ENCODE measurements at places on chromosomes 6 and 20.
A peak's percentile ranks its signal among the peaks of the same experiment; 100 is the strongest.

DNA sequence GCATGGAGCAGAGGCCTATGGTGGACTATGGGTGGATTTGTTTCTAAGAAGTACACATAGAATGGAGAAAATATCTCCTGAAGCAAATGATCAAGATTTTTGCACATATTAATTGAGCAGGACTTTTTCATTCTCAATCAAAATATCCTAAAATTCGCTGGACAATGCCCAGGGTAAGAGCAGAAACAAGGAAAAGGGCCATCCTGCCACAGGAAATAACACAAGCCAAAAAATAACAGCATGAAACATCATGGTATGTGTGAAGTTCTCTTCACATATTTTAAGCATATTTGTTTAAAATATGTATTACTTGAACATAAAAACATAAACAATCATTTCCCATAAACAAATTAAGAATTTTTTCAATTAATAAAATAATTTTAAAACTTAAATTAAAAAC, 868.9 kb downstream of the EPHA7 start:
- no peak for DNase-seq

DNA sequence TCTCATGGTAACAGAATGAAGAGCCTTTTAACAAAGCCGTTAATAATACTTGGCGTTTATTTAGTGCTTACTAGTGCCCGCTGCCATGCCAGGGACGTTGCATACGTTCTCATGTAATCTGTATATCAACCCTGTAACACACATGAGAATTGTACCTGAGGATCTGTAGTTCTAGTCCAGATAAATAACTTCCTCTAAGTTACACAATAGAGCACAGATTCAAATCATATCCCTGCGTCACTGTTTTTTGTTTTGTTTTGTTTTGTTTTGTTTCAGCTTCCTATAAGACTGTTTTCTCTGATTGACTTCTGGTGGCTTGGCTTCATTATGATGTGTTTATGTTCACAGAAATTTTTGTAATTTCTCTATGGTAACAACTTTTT, 553 bp downstream of the ZSCAN16 start:
- peak; percentile 55 for DNase-seq

GRCh38 chr6:119986934-119987549, 637.5 kb upstream of the MAN1A1 start:
- DNase-seq = no peak

DNA sequence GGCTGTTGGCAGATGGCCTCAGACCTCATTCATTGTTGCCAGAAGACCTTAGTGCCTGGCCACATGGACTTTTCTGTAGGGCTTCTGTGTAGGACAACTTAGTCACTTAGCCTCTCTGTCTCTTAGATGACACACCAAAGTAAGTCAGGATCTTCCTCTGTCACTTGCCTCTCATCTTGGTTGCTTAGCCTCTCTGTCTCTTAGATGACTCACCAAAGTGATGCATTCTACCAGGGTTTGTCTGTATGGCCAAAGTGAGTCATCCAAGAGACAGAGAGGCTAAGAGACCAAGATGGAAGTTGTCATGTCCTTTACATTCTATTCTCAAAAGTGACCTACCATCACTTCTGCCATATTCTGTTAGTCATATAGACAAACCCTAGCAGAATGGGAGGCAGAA, 255.9 kb upstream of the DEFB112 start:
- DNase-seq = no peak

DNA sequence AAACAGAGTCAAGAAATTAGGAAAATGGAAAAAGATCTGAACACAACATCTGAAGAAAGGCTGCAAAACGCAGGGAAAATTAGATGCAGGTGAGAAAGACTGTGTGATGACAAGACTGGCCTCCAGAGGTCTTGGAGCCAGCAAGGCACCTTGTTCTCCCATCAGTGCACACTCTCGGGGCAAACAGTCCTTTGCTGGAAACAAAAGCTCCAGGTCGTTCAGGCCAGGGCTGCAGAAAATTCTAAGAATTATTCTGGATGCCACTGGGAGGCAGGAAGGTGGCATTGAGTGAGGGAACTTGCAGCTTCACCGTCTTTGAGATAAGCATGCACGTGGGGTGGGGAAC, 219.9 kb upstream of the SSTR4 start:
- no peak for DNase-seq

DNA sequence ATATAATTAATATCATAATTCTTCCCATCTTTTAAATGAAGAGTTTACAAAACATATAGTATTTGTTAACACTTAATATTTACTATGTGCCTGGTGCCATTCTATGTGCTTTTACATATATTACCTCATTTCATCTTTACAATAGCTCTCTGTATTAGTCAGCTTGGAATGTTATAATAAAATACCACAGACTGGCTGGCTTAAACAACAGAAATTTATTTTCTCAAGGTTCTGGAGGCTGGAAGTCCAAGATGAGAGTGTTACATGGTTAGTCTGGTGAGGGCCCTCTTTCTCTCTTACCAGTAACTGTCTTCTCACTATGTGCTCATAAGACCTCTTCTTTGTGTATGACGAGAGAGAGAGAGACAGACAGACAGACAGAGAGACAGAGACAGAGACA, 110.2 kb downstream of the NKAIN2 start:
- no peak for DNase-seq

DNA sequence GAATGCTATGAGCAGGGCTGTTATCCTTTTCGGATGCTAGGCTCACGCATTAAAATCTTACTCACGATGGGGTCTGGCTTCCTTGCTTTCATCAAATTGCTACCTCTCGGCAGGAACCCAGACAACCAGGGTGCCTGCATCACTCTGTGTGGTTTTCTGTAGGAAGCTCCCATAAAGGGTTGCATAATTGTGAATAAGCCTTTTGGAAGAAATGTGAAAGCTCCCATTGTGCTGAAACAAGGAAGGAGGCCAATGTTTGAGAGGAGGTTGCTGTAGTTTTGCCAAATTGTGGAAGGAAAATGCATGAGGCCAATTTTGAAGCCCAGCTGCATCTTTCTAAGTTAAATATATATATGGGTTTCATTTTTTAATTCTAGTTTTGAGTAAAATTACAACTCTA, 615.5 kb downstream of the C6orf118 start:
- DNase-seq = no peak

DNA sequence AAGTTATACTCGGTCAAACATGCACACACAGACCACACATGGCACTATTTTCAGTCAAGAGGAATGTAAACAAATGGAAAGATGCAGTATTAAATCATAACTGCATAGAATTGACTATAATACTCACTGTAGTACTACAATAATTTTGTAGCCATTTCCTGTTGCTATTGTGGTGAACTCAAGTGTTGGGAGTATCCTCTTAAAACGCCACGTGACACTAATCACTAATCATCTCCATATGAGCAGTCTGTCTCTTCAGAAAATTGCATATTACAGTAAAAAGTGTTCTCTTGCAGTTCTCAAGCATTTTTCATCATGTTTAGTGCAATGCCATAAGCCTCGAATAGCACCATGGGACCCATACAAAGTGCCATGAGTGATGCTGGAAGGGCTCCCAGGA, 258.7 kb upstream of the ID4 start:
- DNase-seq = no peak

DNA sequence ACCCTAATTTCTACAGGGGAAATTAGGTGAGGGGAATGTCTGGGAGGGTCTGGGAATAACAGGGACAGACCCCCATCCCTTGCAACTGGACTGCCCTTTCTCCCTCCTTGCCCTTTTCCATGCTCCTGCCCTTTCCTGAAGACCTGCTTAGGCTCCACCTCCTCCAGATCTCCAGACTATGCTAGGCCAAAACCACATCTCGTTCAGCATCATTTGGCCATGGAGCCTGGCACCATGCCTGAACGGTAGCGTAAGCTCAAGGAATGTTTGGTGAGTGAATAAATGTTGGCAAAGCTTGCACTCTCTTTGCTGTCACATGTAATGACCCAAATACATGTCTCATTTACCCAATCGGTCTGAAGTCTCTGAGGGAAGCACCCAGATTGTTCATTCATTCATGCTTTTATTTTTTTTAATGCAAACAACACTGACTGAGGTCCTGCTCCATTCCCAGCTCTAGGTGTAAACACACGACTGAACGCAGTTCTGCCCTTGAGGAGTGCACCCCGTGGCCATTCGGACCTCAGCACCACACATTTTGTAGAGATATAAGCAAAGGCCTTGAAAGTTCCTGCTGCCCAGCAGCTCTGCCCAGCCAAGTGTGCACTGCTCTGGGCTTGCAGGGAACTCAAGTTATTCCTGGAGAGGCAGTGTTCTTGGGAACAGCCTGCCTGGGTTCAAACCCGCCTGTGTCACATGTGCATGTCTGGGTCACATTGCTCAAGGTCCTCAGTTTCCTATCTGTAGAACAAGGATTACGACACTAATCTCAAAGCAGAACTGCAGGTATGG, 1.1 kb upstream of the GRM4 start:
- DNase-seq = no peak

GRCh38 chr6:31861150-31861549, 1.5 kb downstream of the NEU1 start:
- DNase-seq = no peak

DNA sequence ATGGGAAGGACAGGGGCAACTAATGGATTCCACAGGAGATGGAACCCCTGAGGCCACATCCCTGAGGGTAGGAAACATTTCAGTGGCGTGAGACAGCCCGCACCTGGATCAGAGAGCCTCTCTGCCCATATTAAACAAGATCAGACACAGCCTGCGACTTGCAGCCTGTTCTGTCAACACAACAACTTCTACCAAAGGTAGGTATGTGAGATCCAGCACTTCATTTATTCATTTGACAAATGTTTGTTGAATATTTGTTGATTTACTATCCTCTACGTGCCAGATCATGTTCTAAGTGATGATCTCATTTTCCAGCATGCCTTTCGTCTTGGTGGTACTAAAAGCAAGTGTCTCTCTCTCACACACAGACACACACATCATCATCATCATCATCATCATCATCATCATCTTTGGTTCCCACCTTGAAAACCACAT, 43.2 kb upstream of the NT5E start:
- DNase-seq = no peak

DNA sequence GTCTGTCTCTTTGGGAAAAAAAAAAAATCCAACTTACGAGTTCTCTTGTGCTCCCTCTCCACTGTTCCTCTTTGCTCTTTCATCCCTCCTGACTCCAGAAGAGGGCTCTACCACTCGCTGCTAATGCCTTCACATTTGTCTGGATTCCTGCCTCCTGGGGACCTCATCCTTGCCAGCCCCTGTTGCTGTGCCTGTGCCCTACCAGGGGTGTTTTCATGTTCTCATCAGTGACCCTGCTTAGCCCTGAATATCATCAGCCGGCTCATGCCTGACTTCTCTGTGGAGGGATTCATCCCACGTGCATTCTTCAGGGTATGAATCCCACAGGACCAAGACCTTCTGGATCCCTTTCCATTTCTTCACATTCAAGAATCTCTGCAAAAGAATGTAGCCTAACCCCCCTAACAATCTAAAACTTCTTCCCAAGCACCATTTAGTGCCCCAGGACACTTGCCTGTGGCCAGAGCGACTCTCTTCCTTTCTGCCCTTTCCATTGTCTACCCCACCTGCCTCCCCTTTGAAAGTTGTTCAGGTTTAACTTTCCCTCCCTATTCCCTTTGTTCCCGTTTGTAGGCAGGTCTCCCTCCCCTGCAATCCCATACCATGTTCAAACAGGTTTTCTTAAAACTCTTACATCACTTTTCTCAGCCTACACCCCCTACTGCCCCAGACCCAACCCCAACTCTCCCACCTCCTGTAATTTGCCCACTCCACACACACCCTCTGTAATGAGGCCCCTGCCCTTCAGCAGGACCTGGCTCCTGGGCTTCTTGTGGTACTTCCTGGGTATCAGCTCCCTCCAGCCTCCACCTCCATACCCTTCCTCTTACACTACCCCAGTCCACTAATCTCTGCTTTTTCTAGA, 50.2 kb downstream of the RREB1 start:
- no peak for DNase-seq

DNA sequence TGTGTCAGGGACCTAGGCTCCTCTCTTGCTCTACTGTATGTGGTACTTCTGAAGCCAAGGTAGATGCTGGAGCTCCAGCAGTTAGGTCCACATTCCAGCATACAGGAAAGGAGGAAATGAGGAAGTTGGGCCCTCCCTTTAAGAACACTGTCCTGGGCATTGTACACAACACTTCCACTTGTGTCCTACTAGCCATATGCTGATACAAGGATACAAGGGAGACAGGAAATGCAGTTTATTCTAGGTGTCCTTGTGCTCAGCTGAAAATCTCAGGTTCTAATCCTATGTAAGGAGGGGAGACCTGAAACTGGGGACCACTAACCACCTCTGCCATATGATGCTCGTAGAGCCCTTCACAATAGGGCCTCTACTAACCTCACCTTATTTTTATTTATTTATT, 4.2 kb downstream of the TRIB3 start:
- no peak for DNase-seq

- no peak for DNase-seq
These were observed 53.0 kb downstream of the SMOC2 start for GRCh38 chr6:168493976-168494375.

- DNase-seq = peak; percentile 39
These were observed 34.9 kb upstream of the AKIRIN2 start for GRCh38 chr6:87736809-87737540.

DNA sequence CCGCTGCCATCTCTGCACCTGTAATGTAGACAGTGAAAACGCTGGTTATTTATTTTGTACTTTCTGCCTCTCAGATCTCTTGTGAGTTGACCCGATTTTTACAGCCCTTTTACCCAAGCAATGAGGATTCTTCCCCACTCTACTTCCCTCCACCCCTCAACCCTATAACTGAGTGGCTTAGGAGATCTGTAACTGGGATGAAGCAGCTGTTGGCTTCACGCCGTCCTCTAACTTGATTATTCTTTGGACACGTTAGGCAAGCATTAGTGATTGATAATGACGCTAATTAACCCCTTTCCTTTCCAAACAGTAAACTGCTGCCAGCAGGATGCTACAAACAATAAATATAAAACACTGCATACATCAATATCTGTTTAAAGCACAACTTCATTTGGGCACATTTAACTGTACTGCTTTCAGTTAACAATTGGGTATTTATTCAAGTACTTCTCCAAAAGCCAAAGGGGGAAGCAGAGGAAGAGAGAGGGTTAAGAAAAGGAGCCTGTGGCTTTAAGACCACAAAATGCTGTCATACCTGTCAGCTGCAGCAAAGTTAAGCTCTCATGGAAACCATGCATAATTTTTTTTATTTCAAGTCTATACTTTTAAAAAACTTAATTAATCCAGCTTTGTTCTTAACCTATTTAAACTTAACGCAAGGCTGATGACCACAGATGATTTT, 21.2 kb downstream of the TFAP2A start:
- no peak for DNase-seq

DNA sequence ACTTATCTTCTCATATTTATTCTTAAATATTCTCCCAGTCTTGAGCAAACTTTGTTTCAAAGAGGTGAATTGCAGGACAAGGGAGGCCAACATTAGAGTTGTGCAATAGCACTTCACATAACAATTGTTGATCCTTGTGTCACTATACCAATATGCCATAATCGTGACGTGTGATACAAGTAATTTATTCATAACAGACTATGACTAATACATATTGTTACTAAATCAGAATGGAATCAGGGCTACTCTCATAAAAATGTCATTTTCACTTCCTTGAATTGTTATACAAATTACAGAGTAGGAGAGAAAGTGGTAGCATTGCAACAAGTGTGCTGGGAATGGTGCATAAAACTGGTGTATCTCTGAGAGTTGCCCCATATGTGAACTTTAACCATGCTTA, 37.2 kb upstream of the PLCB1 start:
- no peak for DNase-seq

Measured in CD4-positive, alpha-beta T cell treated with Interleukin-4 for 1 hour (primary cell).